ENCODE measurements at places on chromosomes 16 and 17. TPM values are rescaled to one million over a fixed set of nuclear protein-coding genes. Genes with fewer than 3 reads are reported as not detected.

The ZFPM1 gene
- 0.85 TPM for total RNA-seq

The KRTAP4-5 gene
- not detected for total RNA-seq

DNA sequence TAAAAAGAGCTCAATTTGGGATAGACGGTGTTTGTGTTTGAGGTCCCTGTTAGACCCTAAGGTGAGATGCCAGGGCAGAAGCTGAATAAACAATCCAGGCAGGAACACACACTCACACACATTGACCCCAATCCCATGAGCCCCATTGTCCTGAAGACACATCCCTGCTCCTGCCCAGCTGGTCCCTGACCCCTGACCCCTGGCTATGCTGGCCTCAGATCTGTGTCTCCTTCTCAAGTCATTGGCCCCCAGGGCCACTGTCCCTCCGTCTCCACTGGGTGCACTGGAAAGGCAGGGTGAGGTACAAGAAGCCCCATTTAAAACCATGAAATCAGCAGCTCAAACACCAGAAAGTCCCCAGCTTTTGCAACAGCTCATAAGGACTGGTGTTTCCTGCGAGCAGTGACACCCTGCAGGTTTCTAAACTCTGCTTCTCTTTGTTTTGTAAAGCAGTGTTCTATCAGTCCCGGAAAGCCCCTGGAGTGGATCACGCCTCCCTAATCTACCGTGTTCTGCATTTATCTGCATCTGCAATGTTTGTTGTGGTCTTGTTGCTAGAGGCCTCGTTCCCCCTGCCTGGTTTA lies 18.0 kb upstream of the ASGR2 start:
- H3K4me1 ChIP-seq = no peaks in the 10 kb centered on the region
- H3K27me3 ChIP-seq = no peaks in the 10 kb centered on the region
- no peak overlapping the region for H3K4me3 ChIP-seq
- no peak for DNase-seq
- no peak overlapping the region for H3K27ac ChIP-seq

The CDH3 gene
- total RNA-seq = 13.3 TPM

- DNase-seq = no peak
- H3K36me3 ChIP-seq = peaks cover under 1% of the 10 kb centered on the region
- no peak overlapping the region for H3K27ac ChIP-seq
- H3K4me1 ChIP-seq = peaks cover 32% of the 10 kb centered on the region
- H3K4me3 ChIP-seq = no peak overlapping the region
Measured at GRCh38 chr17:81114351-81115093, 50.8 kb upstream of the PVALEF start.

- H3K27me3 ChIP-seq = no peaks in the 10 kb centered on the region
- no peak overlapping the region for H3K4me3 ChIP-seq
- no peaks in the 10 kb centered on the region for H3K36me3 ChIP-seq
- peaks cover 8% of the 10 kb centered on the region for H3K4me1 ChIP-seq
Measured at GRCh38 chr17:80109066-80109660, 7.8 kb downstream of the GAA start.

- peaks cover 8% of the 10 kb centered on the region for H3K4me1 ChIP-seq
- no peak for DNase-seq
- H3K27ac ChIP-seq = no peak overlapping the region
- H3K4me3 ChIP-seq = no peak overlapping the region
Measured at GRCh38 chr16:70775399-70775798, 25.6 kb downstream of the VAC14 start.

GRCh38 chr17:35775039-35775438 lies 14.4 kb downstream of the C17orf50 start:
- DNase-seq = no peak
- H3K27ac ChIP-seq = no peak overlapping the region
- peaks cover 42% of the 10 kb centered on the region for H3K27me3 ChIP-seq
- H3K4me1 ChIP-seq = peaks cover 28% of the 10 kb centered on the region

Data from SJCRH30 (cell line).